Small intestine (tissue), 16 donors: ENCODE measurements at places on chromosomes 6 and 20.
A peak's percentile ranks its signal among the peaks of the same experiment; 100 is the strongest.

- DNase-seq, result peak; percentile 48
Observed at GRCh38 chr20:45946149-45946970, 11.9 kb downstream of the PCIF1 start.

GRCh38 chr6:75117701-75118100 is 88.2 kb downstream of the COL12A1 start:
- no peak for DNase-seq

DNA sequence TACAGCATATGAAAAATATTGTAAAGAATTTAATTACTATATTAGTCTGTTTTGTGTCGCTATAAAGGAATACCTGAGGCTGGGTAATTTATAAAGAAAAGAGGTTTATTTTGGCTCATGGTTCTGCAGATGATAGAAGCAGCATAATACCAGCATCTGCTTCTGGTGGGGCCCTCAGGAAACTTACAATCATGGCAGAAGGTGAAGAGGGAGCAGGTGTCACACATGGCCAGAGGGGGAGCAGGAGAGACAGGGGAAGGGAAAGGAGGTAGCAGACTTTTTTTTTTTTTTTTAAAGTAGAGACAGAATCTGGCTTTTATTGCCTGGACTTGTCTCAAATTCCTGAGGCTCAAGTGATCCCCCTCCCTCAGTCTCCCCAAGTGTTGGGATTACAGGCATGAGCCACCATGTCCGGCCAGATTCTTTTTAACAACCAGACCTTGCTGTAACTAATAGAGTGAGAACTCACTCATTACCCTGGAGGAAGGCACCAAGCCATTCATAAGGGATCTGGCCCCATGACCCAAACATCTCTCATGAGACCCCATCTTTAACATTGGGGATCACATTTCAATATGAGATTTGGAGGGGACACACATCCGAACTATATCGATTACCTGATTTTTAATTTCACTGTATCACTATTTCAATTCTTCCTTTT is 64.6 kb downstream of the MAN1A1 start:
- peak; percentile 32 for DNase-seq

GRCh38 chr20:39378776-39379175 is 416.6 kb downstream of the DHX35 start:
- no peak for DNase-seq

GRCh38 chr6:80540700-80541099 is 434.2 kb downstream of the BCKDHB start:
- no peak for DNase-seq

- DNase-seq, result no peak
Observed at GRCh38 chr20:20953738-20954618, 152.2 kb downstream of the LINC00237 start.

DNA sequence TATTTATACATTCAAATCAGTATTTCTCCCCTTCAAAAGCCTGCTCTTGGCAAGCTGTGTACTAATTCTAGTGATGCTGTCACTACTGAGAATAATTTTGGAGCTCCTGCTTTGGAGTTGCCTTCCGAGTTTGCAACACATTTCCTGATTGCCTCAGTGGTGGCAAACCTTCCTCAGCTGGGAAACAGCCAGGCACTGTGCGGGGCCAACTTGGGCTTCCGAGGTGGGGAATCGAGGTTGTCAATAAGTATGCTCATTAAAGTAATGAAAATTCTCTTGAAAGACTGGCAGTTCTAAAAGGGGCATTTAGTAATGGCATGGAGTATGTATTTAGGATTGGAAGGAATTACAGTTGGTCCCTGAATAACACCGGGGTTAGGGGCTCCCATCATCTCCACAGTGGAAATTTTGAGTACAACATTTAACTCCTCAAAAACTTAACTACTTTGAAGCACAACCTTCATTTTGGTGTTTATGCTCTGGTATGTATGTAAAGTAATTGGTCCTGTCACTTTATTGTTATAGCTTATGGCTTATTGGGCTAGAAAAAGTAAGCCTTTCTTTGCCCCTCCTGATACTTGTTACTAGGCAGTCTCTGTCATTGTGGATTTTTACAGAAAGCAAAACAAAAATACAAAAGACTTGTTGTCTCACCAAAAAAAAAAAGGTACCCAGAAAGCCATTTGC is 2.7 kb downstream of the PAQR8 start:
- DNase-seq, result no peak

GRCh38 chr20:50294164-50295088 is 103.8 kb downstream of the CEBPB start:
- DNase-seq, result no peak

DNA sequence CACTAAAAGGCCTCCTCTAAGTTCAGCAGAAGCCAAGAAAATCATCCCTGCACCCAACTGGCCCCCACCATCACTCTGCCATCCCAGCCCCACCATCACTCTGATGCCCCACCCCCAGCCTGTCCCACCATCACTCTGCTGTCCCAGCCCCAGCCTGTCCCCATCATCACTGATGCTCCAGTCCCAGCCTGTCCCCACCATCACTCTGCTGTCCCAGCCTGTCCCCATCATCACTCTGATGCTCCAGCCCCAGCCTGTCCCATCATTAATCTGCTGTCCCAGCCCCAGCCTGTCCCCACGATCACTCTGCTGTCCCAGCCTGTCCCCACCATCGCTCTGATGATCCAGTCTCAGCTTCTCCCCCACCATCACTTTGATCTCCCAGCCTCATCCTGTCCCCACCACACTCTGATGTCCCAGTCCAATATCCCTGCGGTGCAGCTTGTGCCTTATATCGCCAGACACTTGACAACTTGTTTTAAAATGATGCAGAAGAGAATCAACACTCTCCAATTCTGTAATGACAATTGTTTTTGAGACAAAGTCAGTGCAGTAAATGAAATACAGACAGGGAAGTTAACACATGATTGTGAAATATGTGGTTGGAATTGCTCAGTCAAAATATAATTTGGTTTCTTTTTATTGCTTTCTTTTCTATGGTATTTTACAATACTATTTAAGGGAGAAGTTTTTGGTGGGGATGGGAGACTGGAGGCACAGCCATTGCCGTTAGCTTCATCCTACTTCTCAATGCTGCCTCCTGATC is 100.8 kb downstream of the TNFAIP3 start:
- no peak for DNase-seq

DNA sequence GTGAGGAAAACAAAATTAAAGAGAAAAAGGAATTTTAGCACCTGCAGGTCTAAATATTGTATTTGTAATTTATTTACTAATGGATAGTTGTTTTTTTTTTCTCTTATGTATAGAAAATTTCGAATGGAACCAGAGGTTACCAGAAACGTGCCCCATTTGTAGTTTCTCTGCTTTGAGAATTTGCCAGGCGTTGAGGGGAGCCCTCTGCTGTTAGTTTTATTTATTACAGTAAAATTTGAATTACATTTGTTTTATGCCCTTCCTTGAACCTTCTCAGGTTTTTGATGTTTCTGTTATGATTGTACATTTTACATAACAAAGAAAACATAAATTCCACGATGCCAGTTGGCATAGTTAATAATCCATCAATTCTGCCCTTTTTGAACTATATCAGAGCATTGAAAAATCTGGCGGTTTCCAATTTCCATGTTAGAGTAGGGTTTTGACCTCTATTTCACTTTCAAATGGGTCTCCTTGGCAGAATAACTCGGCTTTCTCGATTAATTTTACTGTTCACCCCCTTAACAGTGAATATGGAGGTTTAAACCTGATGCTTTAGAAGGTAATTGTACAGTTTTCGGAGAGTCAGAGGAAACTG is 35.1 kb upstream of the RFPL4B start:
- DNase-seq, result no peak

- no peak for DNase-seq
Observed at GRCh38 chr20:23484081-23484480, 6.8 kb upstream of the CST8 start.

GRCh38 chr6:156953479-156954146 is 176.4 kb downstream of the ARID1B start:
- DNase-seq, result peak; percentile 40

GRCh38 chr20:36726168-36726567 is 19.7 kb downstream of the NDRG3 start:
- no peak for DNase-seq

DNA sequence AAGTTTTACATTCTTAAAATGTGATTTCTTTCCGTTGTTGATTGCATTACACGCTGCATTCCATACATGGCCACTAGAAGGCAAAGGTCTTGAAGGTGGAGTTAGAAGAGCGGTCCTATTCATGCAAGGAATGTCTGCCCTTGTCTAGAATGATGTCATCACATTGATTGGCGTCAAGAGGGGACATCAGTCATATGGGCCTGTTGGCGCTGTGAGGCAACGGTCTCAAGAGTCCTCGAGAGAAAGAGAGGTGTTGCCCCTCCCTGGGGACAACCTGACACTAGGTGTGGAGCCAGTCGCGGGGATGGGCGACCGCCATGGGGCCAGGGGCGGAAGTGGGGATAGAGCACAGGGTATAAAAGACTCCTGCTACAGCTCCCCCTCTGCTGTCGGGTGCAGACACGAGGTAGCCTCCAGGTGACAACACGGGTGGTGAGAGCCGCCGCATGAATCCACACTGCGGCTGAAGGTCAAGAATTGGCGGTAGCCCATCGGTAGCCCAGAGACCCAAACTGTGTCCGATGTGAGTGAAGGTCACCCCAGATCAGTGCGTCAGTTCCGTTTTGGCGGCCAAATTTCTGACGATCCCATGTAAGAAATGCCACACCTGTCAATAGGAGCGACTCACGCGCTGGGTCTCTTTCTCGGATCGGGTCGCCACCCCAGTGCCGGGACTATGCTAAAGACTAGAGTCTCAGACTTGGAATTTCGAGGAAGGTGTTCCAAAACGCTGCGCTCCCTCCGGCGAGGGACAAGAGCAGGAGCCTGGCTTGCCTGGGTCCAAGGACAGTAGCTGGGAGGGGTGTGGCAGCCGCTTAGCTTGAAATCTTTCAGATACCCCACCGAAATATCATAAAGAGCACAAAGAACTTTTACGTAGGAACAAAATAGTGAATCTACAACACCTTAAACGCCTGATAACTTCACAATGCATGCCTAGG is 93.2 kb upstream of the ZNF184 start:
- peak; percentile 61 for DNase-seq

DNA sequence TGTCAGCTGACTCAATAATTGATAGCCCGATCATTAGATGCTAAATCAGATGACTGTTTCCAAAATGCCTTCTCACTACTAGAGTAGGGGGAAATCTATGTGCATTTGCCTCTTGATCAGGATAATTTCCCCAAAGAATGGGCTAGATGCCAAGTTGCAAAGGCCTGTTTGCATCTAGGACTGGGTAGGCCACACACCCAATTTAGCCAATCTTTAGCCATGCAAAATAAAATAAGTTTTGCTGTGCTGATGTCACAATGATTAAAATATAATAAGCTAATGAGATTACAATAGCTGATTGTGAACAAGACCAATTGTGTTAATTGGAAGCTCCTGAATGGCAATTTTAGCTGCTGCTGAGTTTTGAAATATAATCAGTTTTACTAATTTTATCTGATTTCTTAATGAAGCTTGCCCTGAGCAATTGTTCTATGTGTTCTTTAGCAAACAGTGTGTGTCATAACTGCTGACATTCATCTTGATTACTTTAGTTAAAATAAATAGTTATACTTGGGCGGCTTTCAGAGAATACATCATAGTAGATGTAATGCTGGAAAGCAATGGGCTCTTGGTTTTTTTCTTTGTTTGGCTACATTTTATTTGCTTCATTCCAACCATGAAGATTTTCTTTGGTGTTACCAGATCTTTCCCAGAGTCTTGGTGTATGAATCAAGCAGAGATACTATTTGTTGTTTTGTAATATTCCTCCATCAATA is 973.2 kb upstream of the SLC35B3 start:
- DNase-seq, result no peak

GRCh38 chr6:143064951-143065683 is 4.4 kb downstream of the AIG1 start:
- DNase-seq, result peak; percentile 28

DNA sequence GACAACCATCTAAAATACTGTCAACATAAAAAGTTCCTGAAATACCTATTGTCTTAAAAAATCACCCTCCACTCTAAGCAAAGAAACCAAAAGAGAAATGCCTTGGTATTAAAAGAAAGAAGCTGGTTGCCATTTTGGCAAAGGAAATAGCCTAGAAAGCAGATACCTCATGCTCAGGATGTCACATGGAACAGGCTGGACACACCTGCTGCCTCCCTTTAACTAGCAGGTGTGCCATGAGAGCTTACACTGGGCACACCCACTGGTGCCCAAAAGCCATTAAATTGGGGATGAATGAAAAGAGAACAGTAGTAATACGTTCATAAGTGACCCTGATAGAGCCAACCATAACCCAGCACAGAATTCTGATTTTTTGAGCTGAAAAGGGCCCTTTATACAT is 1.5 kb downstream of the SLC23A2 start:
- peak; percentile 16 for DNase-seq

DNA sequence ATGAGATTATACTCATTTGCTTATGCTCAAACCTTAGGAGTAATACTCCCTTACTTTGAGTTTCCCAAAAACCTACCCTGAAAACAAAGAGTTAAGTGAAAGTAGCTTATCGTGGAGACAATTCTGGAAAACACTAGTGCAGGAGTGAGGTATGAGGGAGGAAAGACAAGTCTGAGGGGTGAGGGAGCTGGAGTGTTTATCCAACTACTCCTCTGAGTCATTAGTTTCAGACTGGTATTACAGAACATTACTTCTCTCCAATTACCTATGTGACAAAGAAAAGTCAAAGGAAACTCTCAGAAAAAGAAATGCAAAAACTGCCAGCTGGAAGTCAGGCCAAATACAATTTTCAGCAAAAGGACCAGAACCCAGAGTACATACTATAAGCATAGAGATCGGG is 171.1 kb upstream of the SPTLC3 start:
- DNase-seq, result no peak

GRCh38 chr20:37928996-37929682 is 26.2 kb downstream of the VSTM2L start:
- DNase-seq, result peak; percentile 8

DNA sequence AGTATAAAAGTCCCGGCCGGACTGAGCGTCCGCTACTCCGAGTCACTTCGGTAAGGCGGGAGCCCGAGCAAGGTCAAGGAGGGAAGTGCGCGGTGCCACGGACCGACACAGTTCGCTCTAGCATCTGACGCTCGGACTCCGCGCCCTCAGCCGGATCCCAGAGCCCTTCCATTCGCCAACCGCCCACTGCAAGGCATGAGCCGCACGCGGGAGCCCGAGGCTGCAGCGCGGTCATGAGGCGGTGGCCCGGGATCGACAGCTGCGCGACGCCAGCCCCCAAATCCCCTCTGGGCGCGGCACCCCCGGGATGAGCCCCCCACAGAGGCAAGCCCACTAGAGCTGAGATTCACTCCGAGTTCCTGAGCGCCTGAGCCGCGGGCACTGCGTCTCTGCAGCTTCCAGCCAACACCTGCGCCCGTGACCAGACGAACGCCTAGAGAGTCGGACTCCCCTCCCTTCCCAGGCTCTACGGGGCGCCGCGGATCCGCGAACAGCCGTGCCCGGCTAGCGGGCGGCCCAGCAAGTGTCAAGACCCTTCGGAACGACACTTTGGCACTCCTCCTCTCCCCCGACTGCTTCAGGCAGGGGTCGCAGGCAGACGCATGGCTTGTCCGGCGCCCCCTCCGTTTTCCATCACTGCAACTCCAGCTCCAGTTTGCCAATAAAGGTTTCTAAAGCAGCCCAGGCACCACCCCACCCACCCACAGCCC is 725 bp upstream of the ISM1 start:
- peak; percentile 62 for DNase-seq
